ENCODE measurements at places on chromosomes 6 and 20. TPM values are rescaled to one million over a fixed set of nuclear protein-coding genes. Genes with fewer than 3 reads are reported as not detected.

DNA sequence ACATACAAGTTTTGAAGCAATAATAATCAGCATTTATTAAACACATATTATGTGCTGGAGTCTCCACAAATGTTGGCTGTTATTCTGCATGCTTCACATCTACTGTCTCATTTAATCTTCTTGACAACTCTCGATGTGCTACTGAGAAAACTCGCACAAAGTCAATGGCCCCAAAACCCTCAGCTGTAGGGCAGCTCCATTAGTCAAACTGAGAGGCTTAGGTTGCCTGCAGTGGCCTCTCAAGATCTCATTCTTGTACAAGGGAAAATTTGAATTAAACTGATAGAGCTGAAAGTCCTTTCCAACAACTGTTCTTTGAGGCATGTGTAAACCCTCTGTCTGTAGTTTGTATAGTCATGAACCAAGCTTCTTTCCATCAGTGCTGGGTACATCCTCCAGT, 49.8 kb downstream of the MBOAT1 start:
- H3K27me3 ChIP-seq = no peaks in the 10 kb centered on the region
- no peak overlapping the region for H3K27ac ChIP-seq
- H3K36me3 ChIP-seq = no peaks in the 10 kb centered on the region

DNA sequence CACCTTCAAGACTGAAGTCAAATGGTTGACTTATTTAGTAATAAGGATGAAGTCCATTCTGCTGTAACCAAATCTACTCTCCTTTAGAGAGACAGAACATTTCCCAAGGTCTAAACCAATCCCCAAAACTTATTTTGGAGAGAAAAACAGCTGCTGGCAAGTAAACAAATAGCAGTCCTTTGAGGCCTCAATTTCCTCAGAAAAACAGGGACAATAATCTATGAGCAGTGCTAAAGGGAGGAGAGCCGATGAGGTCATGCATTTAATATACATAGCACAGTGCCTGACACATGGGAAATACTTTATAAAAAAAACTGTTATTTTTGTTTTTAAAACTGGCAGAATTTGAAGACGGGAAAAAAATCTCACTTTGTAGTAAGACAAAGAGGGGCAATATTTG, 526.0 kb downstream of the EPM2A start:
- no peak overlapping the region for H3K4me3 ChIP-seq
- H3K36me3 ChIP-seq = no peaks in the 10 kb centered on the region
- H3K4me1 ChIP-seq = no peaks in the 10 kb centered on the region
- DNase-seq = no peak

LCA5 gene
- 18.8 TPM for total RNA-seq

GRCh38 chr6:147137986-147138385, 66.2 kb upstream of the STXBP5 start:
- no peak for DNase-seq
- no peak overlapping the region for H3K27ac ChIP-seq
- no peaks in the 10 kb centered on the region for H3K27me3 ChIP-seq
- H3K4me3 ChIP-seq = no peak overlapping the region

TP53TG5 gene
- total RNA-seq = not detected

- H3K36me3 ChIP-seq = no peaks in the 10 kb centered on the region
- no peak for DNase-seq
- H3K27ac ChIP-seq = no peak overlapping the region
These were observed 127.5 kb downstream of the TAF4 start for GRCh38 chr20:61937963-61938838.

GRCh38 chr6:150142097-150142669, 661 bp upstream of the PPP1R14C start:
- peak overlapping the region; percentile 54 for H3K4me3 ChIP-seq
- H3K36me3 ChIP-seq = no peaks in the 10 kb centered on the region
- no peak overlapping the region for H3K27ac ChIP-seq

All from thyroid gland (tissue), 4 donors.